ENCODE measurements at places on chromosomes 2 and 18. TPM values are rescaled to one million over a fixed set of nuclear protein-coding genes. Genes with fewer than 3 reads are reported as not detected.

PAX8 gene
- polyA plus RNA-seq = 0.43 TPM

GRCh38 chr2:20144861-20145260 lies 80.1 kb downstream of the SDC1 start:
- no peaks in the 10 kb centered on the region for H3K4me1 ChIP-seq
- peaks cover 21% of the 10 kb centered on the region for H3K27me3 ChIP-seq
- H3K36me3 ChIP-seq = no peaks in the 10 kb centered on the region
- no peak for DNase-seq
- no peak overlapping the region for H3K27ac ChIP-seq

DNA sequence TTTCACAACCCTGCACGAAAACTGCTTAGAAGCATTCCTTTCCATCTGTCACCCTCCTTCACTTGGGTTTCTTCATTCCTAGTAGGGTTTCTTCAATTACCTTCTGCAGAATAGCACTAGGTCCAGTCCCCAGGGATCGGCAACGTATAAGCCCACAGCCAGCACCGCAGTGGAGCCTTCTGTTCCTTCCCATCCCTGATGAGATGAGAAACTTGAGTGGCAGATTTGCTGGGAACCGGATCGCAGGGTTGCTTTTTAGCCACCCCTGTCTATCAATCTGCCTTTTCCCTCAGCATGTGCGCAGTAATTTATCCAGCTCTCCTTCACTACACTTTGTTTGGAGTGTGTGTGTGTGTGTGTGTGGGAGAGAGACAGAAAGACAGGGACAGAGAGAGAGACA lies 94.2 kb downstream of the CD8B2 start:
- peaks cover 15% of the 10 kb centered on the region for H3K4me1 ChIP-seq
- H3K36me3 ChIP-seq = no peaks in the 10 kb centered on the region
- no peak overlapping the region for H3K27ac ChIP-seq
- H3K4me3 ChIP-seq = peak overlapping the region; percentile 95
- peaks cover 39% of the 10 kb centered on the region for H3K27me3 ChIP-seq
- DNase-seq = no peak

GRCh38 chr2:61450144-61450543 lies 20.7 kb downstream of the USP34 start:
- H3K4me1 ChIP-seq = peaks cover 76% of the 10 kb centered on the region
- peak; percentile 21 for DNase-seq
- no peaks in the 10 kb centered on the region for H3K27me3 ChIP-seq

- H3K4me1 ChIP-seq = peaks cover 21% of the 10 kb centered on the region
- H3K27me3 ChIP-seq = no peaks in the 10 kb centered on the region
- H3K36me3 ChIP-seq = no peaks in the 10 kb centered on the region
- H3K27ac ChIP-seq = no peak overlapping the region
- DNase-seq = no peak
Observed at GRCh38 chr2:27126252-27126710, 2.7 kb downstream of the ABHD1 start.

Data from naive B cell (primary cell).